DND-41 (cell line): ENCODE measurements at places on chromosomes 5 and 9.

DNA sequence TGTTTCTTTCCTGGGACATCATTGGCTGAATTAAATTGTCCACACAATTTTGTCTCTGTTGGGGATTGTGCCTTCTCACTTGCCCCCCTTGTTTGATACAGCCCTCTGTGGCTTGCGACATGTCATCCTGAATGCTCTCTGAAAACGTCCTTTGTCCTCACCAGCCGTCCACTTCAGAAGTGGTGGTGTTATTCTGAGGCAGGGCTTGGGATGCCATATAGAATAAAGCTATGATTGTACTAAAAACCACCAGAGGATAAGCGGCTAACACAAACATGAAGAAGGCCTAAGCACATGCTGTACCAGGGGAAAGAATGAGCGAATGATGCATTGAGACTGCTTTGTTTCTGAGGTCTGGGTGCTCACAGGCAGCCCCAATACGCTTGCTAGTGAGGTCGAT is 3.5 kb upstream of the SNX30 start:
- H3K4me3 ChIP-seq: no peak overlapping the region
- no peak for DNase-seq
- H3K27ac ChIP-seq: no peak overlapping the region
- peaks cover 18% of the 10 kb centered on the region for H3K4me1 ChIP-seq
- no peaks in the 10 kb centered on the region for H3K36me3 ChIP-seq

- H3K4me1 ChIP-seq: no peaks in the 10 kb centered on the region
- no peak overlapping the region for H3K27ac ChIP-seq
- no peak for DNase-seq
Measured at GRCh38 chr5:172160506-172160905, 27.5 kb downstream of the STK10 start.

GRCh38 chr5:76943006-76943405 is 9.8 kb upstream of the CRHBP start:
- H3K36me3 ChIP-seq: no peaks in the 10 kb centered on the region
- DNase-seq: no peak
- no peaks in the 10 kb centered on the region for H3K4me1 ChIP-seq

- no peak overlapping the region for H3K4me3 ChIP-seq
- no peak for DNase-seq
- no peaks in the 10 kb centered on the region for H3K36me3 ChIP-seq
- H3K27me3 ChIP-seq: no peaks in the 10 kb centered on the region
Measured at GRCh38 chr9:5489630-5490490, 20.5 kb upstream of the PDCD1LG2 start.

DNA sequence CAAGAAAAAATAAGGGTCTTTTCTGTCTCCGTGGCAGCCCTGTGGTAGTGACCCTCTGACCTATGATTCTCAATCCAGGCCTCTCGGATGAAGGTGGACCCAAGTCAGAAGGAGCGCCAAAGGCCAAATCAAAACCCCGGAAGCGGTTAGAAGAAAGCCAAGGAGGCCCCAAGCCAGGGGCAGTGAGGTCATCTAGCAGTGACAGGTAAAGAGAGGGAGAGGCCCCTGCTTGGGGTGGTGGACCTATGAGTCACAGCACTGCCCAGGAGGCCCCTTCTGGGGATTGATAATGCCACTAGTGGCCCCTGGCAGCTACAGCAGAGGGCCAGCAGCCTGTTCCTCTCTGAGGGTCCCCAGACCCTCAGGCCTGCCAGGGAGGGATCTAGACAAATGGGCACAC is 6.4 kb upstream of the SLC2A8 start:
- no peaks in the 10 kb centered on the region for H3K36me3 ChIP-seq
- no peak overlapping the region for H3K4me3 ChIP-seq
- DNase-seq: no peak
- no peak overlapping the region for H3K27ac ChIP-seq
- H3K4me1 ChIP-seq: no peaks in the 10 kb centered on the region
- H3K27me3 ChIP-seq: peaks cover 57% of the 10 kb centered on the region

GRCh38 chr9:98216391-98216790 is 24.0 kb upstream of the CORO2A start:
- DNase-seq: no peak
- H3K27ac ChIP-seq: no peak overlapping the region
- H3K27me3 ChIP-seq: no peaks in the 10 kb centered on the region
- H3K36me3 ChIP-seq: no peaks in the 10 kb centered on the region
- H3K4me1 ChIP-seq: no peaks in the 10 kb centered on the region

DNA sequence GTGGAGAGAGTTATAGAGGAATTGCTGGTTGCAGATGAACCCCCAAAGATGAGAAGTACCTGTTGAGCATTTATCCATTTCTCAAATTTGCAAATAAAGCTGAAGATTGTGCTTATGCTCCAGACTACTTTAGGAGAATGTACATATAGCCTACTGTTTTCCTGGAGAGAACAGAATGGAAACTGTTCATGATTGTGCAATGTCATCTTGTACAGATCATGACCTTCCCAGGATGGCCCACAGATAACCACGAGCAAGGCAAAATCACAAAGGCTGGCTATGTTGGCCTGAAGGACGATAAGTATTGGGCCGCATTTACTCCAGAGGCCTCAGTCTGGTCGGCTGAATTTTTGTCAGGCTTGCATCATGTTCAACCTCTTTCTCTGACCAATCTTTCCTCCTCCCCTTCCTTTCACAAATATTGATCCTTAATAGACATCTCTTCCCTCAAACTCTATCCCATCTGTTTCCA is 28.5 kb upstream of the RICTOR start:
- H3K4me3 ChIP-seq: no peak overlapping the region
- no peaks in the 10 kb centered on the region for H3K27me3 ChIP-seq
- no peak for DNase-seq
- H3K27ac ChIP-seq: no peak overlapping the region
- H3K4me1 ChIP-seq: peaks cover 13% of the 10 kb centered on the region

- peaks cover 50% of the 10 kb centered on the region for H3K36me3 ChIP-seq
- H3K4me1 ChIP-seq: no peaks in the 10 kb centered on the region
- H3K27me3 ChIP-seq: no peaks in the 10 kb centered on the region
- H3K27ac ChIP-seq: no peak overlapping the region
- DNase-seq: no peak
- no peak overlapping the region for H3K4me3 ChIP-seq
Measured at GRCh38 chr5:41789434-41789833, 80.8 kb downstream of the OXCT1 start.

DNA sequence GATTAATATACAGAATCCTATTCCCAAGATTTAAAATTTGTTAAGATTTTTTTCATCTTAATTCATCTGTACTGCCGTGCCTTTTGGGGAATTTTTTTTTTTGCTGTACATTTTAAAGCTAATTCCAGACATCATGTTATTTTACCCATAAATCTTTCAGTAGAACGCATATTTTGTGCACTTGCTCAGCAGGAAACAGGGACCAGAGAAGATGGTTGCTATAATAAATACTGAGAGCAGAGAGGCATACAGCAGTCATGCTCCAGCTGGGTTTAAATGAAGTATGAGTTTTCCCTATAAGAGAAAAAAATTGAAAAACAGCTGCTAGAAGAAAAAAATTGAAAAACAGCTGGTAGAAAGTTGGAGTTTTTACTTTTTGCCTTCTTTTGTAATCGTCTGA is 196.9 kb upstream of the PUM3 start:
- H3K27ac ChIP-seq: no peak overlapping the region
- H3K4me3 ChIP-seq: no peak overlapping the region
- no peaks in the 10 kb centered on the region for H3K36me3 ChIP-seq
- DNase-seq: no peak
- no peaks in the 10 kb centered on the region for H3K27me3 ChIP-seq

DNA sequence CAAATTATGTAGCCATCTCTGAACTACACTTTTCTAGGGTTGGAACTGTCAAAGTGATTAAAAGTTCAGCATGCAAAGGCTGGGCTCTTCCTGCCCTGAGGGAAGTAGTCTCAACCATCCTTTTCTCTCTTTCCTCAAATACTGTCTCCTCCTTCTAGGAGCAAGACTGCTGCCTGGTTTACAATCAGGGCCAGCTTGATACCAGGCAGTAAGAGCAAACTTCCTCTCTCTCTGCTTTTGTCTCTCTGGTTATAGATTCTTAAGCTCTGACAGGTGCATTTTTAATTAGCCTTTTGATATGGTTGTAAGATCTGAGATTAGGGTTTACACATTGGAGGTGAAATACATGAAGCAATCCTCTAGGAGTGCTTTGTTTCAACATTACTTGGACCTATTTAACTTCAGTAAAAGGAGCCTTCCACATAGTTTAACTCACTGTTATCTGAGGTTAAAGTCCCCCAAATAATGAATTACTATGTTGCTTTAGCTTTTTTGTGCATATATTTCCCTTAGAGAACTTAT is 436.1 kb downstream of the SPATA31D1 start:
- no peak overlapping the region for H3K27ac ChIP-seq
- no peaks in the 10 kb centered on the region for H3K27me3 ChIP-seq
- no peak for DNase-seq
- H3K4me1 ChIP-seq: no peaks in the 10 kb centered on the region
- H3K36me3 ChIP-seq: no peaks in the 10 kb centered on the region

GRCh38 chr5:139711067-139711905 is 63.1 kb downstream of the CXXC5 start:
- H3K4me1 ChIP-seq: peaks cover 62% of the 10 kb centered on the region
- peak; percentile 92 for DNase-seq
- H3K27ac ChIP-seq: peak overlapping the region; percentile 82

GRCh38 chr9:123834889-123835562 is 94.9 kb downstream of the DENND1A start:
- H3K36me3 ChIP-seq: no peaks in the 10 kb centered on the region
- DNase-seq: no peak
- H3K4me1 ChIP-seq: no peaks in the 10 kb centered on the region
- H3K4me3 ChIP-seq: no peak overlapping the region
- H3K27ac ChIP-seq: no peak overlapping the region
- H3K27me3 ChIP-seq: no peaks in the 10 kb centered on the region

DNA sequence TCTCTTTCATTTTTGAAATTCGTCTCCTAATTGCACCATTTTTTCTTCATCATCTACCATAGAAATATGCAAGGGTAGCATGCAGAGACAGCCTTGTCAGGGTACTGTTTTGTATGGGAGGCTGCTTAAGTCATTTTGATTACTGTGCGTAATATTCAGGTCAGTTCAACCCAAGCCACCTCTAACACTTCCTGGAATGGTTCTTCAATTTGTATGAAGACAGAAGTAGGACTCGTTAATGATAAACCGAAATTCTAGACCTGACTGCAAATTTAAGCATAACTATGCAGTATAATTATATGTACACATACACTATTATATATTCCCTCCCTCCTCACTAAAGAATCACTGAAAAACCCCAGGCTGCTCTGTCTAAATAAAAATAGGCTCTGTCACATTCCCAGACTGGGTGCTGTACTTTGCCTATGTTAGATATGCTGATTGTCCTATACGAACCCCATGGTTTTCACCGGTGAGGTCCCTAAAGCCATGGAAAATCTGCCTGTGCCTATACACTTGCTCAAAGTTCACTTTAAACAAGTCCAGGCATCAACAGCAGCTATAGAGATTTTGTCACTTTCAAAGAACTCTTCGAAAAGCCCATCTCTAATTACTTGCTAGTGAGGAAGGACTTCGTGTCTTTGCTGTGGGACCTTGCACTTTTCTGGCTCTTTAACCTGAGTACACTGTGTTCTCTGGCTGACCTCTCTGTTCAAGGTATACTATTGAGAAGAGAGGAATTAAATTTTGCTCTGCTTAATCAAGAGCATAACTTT is 352.1 kb upstream of the CD180 start:
- H3K27ac ChIP-seq: no peak overlapping the region
- H3K27me3 ChIP-seq: no peaks in the 10 kb centered on the region
- peaks cover 8% of the 10 kb centered on the region; the same call in 1 of the 2 replicates for H3K4me1 ChIP-seq
- H3K4me3 ChIP-seq: no peak overlapping the region

GRCh38 chr5:74382987-74383593 is 257.4 kb downstream of the ENC1 start:
- H3K4me1 ChIP-seq: no peaks in the 10 kb centered on the region
- no peaks in the 10 kb centered on the region for H3K36me3 ChIP-seq
- H3K4me3 ChIP-seq: no peak overlapping the region

DNA sequence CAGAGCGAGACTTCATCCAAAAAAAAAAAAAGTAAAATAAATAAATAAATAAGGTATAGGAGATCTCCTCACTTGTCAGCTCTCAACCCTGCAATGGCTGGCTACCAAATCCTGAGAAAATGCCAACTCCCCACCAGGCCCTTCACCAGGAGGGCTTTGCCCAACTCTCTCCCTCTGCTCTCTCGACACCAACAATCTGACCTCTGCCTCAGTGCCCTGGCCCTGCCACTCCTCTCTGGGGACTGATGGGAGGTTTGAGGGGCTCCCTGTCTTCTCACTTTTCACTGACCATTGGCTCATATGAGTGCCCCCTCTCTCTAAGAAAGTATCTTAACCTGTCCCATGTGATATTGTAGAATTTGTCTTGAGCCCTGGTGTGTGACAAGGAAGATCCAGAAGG is 52.6 kb upstream of the SH3PXD2B start:
- DNase-seq: no peak
- H3K27me3 ChIP-seq: no peaks in the 10 kb centered on the region
- H3K27ac ChIP-seq: no peak overlapping the region

GRCh38 chr9:81113453-81114124 is 575.8 kb downstream of the TLE1 start:
- peak; percentile 43 for DNase-seq
- H3K27ac ChIP-seq: peak overlapping the region; percentile 85
- no peaks in the 10 kb centered on the region for H3K27me3 ChIP-seq
- H3K4me3 ChIP-seq: no peak overlapping the region
- H3K36me3 ChIP-seq: no peaks in the 10 kb centered on the region

DNA sequence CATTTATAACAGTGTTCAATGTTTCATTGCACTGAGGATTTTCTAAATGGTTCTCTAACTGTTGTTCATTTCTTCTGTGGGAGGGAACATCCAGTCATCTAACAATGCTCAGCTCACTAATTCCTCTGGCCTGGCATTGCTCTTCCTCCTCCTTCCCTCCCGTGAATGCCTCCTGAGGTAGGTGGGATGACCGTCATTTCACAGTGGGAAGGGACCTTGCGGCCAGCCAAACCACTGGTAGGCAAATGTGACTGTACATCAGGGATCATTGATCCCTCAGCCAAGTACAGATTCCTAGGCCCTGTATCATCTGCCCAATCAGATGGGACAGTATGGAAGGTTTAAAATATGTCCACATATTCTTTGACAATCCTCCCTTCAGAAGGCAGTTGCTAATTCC is 23.7 kb upstream of the VDAC1 start:
- DNase-seq: no peak
- no peaks in the 10 kb centered on the region for H3K4me1 ChIP-seq
- no peaks in the 10 kb centered on the region for H3K36me3 ChIP-seq
